ENCODE measurements at places on chromosomes 3 and 15. TPM values are rescaled to one million over a fixed set of nuclear protein-coding genes. Genes with fewer than 3 reads are reported as not detected.

DNA sequence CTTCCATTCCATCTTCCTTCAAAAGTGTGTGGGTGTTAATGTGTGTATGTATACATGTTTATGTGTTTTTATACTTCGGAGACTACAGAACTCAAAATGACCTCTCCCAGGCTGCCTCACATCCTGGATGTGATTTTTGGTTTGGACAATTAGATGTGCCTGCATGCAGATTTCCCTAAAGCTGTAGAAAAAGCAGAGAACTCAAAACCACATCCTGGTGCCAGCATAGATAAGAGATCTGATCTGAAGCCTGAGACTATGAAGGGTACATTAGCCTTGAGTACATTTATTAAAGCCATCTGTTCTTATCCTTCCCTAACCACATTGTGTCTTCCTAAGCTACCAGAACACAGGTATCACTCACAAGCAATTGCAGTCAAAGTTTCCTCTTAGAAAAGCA, 319.4 kb upstream of the RASGRP1 start:
- H3K4me1 ChIP-seq = peaks cover 23% of the 10 kb centered on the region
- H3K36me3 ChIP-seq = no peaks in the 10 kb centered on the region
- no peak overlapping the region for H3K27ac ChIP-seq
- H3K27me3 ChIP-seq = no peaks in the 10 kb centered on the region

- no peak overlapping the region for H3K27ac ChIP-seq
- no peak for DNase-seq
- no peak overlapping the region for H3K4me3 ChIP-seq
- no peaks in the 10 kb centered on the region for H3K27me3 ChIP-seq
- H3K36me3 ChIP-seq = no peaks in the 10 kb centered on the region
- H3K4me1 ChIP-seq = no peaks in the 10 kb centered on the region
These were observed 328.4 kb upstream of the DPH6 start for GRCh38 chr15:35874260-35874905.

DNA sequence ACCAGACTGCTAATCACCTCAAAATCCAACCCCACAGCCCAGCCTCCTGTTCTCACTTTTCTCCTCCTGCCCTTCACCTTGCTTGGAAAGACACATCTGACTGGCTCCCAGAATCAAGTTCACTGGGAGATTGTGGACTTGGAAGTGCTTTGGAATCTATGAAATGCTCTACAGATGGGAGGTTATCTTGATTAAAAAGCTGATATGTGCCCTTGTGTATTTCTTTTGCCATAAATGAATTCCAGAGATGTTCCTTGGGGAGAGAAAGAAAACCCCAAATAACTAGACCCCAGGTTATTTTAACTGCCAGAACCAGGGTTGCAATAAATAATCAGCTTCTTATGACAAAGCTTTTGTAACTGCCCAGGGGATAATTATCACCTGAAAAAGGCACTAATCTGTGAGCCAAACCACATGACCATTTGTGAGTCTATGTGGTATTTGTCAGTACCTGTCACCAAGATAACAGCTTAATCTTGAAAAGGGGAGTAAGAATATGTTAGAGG, 21.7 kb upstream of the ARHGEF3 start:
- H3K27ac ChIP-seq = no peak overlapping the region
- no peak for DNase-seq
- H3K36me3 ChIP-seq = no peaks in the 10 kb centered on the region
- H3K4me1 ChIP-seq = no peaks in the 10 kb centered on the region
- peaks cover 2% of the 10 kb centered on the region for H3K27me3 ChIP-seq

Gene SH3GL3
- 4.7 TPM for polyA plus RNA-seq

GRCh38 chr15:72070817-72071447, 47.0 kb downstream of the MYO9A start:
- H3K4me3 ChIP-seq = no peak overlapping the region
- H3K36me3 ChIP-seq = no peaks in the 10 kb centered on the region
- no peaks in the 10 kb centered on the region for H3K27me3 ChIP-seq
- DNase-seq = no peak
- peaks cover 3% of the 10 kb centered on the region for H3K4me1 ChIP-seq

GRCh38 chr3:129025691-129026435, 24.8 kb downstream of the EFCC1 start:
- peaks cover 7% of the 10 kb centered on the region for H3K4me1 ChIP-seq
- DNase-seq = no peak
- peaks cover 21% of the 10 kb centered on the region for H3K27me3 ChIP-seq

GRCh38 chr3:114848082-114848481, 299.0 kb downstream of the ZBTB20 start:
- H3K4me3 ChIP-seq = no peak overlapping the region
- no peaks in the 10 kb centered on the region for H3K4me1 ChIP-seq

DNA sequence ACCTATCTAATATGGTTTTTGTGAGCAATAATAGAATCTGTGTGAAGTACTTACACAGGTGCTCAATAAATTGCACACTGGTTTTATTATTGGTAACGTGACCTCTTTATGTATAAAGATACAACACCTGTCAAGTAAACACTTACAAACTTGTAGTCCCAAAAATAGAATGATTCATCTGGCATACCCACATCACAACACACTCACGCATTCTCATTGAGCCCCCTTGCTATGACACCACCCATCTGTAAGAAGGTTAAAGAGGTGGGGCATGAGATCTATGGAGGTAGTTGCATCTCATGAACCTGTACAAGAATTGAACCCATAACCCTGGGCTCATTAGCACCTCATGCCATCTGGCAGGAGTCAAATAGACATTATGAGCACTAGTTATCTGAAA, 134.9 kb upstream of the THBS1 start:
- no peaks in the 10 kb centered on the region for H3K4me1 ChIP-seq
- H3K4me3 ChIP-seq = no peak overlapping the region
- H3K27ac ChIP-seq = no peak overlapping the region
- H3K36me3 ChIP-seq = no peaks in the 10 kb centered on the region

DNA sequence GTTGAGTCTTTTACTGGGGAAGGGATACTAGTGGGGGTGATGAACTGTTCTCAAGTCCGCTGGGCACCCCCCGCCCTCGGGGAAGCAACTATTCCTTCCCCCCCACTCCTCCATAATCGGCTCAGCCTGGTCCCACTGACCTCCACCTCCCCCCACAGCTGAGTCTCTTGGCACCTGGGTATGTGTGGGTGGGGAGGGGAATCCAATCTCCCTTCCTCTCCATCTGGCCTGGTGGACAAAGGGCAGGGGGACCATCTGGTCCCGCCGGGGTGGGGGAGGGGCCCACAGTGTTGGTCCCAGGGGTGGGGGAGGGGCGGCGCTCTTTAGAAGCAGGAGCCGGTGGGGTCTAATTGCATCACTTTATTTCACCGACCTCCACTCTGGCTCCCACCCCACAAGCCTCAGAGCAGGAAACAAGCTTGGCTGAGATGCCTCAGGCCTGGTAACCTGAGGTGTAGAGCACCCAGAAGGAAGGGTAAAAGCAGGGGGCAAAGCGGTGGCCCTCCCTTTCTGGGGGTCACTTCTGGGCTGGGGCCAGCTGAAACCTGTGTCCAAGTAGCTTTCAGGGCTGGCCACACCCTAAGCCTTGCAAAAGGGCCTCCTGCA, 1.0 kb upstream of the PCBP4 start:
- peaks cover 3% of the 10 kb centered on the region for H3K36me3 ChIP-seq
- H3K4me1 ChIP-seq = peaks cover 11% of the 10 kb centered on the region
- peak overlapping the region; percentile 64 for H3K4me3 ChIP-seq
- peak overlapping the region; percentile 77 for H3K27ac ChIP-seq
- peak; percentile 52 for DNase-seq
- no peaks in the 10 kb centered on the region for H3K27me3 ChIP-seq

DNA sequence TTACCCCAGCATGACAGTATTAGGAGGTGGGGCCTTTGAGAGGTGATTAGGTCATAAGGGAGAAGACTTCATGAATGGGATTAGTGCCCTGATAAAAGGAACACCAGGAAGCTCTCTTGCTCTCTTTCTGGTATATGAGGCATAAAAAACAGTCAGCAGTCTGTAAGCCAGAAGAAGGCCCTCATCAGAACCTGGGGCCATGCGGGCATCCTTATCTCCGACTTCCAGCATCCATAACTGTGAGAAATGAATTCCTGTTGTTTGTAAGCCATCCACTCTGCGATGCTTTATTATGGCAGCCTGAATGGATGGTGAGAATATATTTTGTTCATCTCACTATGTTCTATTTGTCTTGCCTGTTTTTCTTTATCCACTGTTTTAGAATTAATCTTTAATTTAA, 17.7 kb upstream of the MOBP start:
- DNase-seq = no peak
- no peaks in the 10 kb centered on the region for H3K36me3 ChIP-seq
- H3K4me1 ChIP-seq = no peaks in the 10 kb centered on the region

Gene SPTSSB
- polyA plus RNA-seq = 0.40 TPM

Gene PCBP4
- polyA plus RNA-seq = 48.8 TPM

Gene PRR23C
- polyA plus RNA-seq = not detected

DNA sequence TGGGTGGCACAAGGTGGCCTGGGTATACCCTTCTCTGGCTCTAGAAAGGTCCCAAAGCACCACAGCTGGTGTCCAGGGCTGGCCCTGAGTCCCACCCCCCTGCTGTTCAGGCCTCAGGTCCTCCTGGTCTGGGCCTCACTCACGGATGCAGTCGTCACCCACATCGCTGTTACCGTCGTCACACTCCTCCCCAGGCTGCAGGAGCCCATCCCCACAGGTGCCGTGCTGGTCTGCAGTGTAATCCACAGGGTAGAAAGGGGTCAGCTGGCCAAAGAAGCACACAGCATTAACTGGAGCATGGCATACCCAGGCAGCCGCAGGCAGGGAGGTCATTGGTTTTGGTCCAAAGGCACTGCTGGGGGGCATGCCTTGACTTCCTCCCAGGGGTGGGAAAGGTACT, 28.4 kb downstream of the EAF1 start:
- no peaks in the 10 kb centered on the region for H3K27me3 ChIP-seq
- H3K27ac ChIP-seq = no peak overlapping the region
- peaks cover 4% of the 10 kb centered on the region for H3K36me3 ChIP-seq
- no peak for DNase-seq
- no peaks in the 10 kb centered on the region for H3K4me1 ChIP-seq

- peak overlapping the region; percentile 45 for H3K4me3 ChIP-seq
- DNase-seq = peak; percentile 82
- H3K36me3 ChIP-seq = peaks cover 17% of the 10 kb centered on the region
- H3K4me1 ChIP-seq = peaks cover 60% of the 10 kb centered on the region
These were observed 93.4 kb upstream of the UMPS start for GRCh38 chr3:124636863-124637296.

- H3K27me3 ChIP-seq = no peaks in the 10 kb centered on the region
- no peak overlapping the region for H3K27ac ChIP-seq
- H3K4me3 ChIP-seq = no peak overlapping the region
- DNase-seq = no peak
- no peaks in the 10 kb centered on the region for H3K4me1 ChIP-seq
These were observed 195.6 kb downstream of the ZBBX start for GRCh38 chr3:167184511-167184910.

DNA sequence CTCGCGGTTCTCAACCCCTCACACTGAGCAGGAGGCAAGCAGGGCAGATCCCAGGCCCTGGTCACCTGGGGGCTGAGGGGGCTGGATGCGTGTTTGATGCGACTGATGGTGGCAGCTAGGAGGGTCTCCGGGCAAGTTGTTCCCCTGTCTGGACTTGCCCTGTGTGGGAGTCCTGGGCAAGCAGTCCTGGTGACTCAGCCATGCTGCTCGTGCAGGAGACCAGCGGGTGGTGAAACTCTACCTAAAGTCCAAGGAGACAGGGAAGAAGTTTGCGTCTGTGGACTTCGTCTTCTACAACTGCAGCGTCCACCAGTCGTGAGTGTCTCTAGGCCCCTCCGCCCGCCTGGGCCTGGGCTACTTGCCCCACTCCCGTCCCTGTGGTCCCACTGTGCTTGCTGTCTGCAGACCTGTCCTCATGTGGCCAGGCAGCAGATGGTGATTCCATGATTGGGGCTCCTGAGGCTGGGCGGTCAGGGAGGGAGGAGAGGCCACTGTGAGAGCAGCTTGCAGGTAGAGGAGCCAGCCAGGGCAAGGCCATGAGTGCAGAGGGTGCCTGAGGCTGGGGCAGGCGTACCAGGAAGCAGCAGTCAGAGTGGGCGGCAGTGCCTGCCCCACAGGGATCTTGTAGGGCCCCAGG, 23.1 kb downstream of the PLXNA1 start:
- H3K27ac ChIP-seq = no peak overlapping the region
- H3K27me3 ChIP-seq = no peaks in the 10 kb centered on the region

GRCh38 chr3:135412475-135412874, 553.1 kb upstream of the PPP2R3A start:
- H3K4me3 ChIP-seq = no peak overlapping the region
- H3K27me3 ChIP-seq = no peaks in the 10 kb centered on the region
- H3K4me1 ChIP-seq = no peaks in the 10 kb centered on the region
- H3K36me3 ChIP-seq = no peaks in the 10 kb centered on the region

Gene LTK
- polyA plus RNA-seq = 14.7 TPM

- no peak for DNase-seq
- no peaks in the 10 kb centered on the region for H3K36me3 ChIP-seq
- H3K4me1 ChIP-seq = no peaks in the 10 kb centered on the region
- H3K4me3 ChIP-seq = no peak overlapping the region
These were observed 14.1 kb downstream of the FRMD4B start for GRCh38 chr3:69371816-69372215.

- H3K27me3 ChIP-seq = no peaks in the 10 kb centered on the region
- no peak overlapping the region for H3K4me3 ChIP-seq
- no peak overlapping the region for H3K27ac ChIP-seq
- H3K36me3 ChIP-seq = peaks cover 4% of the 10 kb centered on the region
- DNase-seq = no peak
These were observed 24.7 kb downstream of the CIP2A start for GRCh38 chr3:108564564-108564963.

Gene PTH1R
- 8.7 TPM for polyA plus RNA-seq

Data from large intestine (tissue), 12 donors.